Effector memory CD4-positive, alpha-beta T cell (primary cell): ENCODE measurements at places on chromosomes 16 and 17.

GRCh38 chr16:55542459-55543082 lies 23.9 kb upstream of the CAPNS2 start:
- DNase-seq: no peak

GRCh38 chr16:72936408-72936807 lies 111.5 kb downstream of the ZFHX3 start:
- no peak for DNase-seq

- DNase-seq: no peak
Measured at GRCh38 chr16:583815-584591, 5.9 kb upstream of the RAB40C start.

DNA sequence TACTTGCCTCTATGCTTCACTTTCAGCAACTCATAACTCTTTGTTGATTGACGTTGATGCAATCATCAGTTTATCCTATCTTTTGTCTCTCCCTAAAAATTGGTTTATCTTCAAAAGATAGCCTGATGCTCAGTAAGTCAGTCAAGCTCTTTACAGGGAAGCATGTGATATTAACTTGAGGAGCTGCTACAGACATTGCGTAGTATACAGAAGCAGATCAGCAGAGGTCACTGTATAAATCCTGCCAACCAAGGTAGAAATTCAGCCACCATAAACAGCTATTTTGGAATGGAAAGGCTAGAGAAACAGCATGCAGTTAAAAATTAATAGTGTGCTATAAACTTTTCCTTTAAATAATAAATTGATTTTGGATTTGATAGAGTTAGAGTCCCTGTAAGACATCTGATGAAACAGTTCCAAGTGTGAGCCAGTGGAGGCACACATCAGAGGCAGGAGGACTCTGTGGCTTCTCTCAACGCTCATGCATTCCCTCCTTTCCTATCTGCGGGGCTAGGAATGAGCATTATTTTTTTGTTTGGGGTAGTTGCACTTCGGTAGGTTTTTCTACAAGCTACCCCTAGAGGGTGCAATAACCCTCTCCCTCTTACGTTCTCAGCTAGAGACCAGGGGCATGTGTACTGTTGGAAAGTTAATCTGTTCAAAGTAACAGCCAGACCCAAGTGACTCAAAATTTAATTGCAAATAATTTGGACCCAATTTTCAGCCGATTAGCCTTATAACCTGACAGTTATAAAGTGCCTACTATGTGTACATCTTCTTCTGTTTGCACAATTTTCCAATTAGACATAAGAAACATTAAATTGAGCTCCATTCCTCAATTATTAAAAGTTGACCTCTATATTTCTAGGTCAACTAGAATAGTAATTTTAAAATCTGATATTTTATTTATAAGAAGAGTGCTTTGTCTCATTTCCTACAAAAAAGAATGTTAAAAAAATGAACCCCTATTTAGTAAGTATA lies 647.7 kb upstream of the SOX9 start:
- no peak for DNase-seq

DNA sequence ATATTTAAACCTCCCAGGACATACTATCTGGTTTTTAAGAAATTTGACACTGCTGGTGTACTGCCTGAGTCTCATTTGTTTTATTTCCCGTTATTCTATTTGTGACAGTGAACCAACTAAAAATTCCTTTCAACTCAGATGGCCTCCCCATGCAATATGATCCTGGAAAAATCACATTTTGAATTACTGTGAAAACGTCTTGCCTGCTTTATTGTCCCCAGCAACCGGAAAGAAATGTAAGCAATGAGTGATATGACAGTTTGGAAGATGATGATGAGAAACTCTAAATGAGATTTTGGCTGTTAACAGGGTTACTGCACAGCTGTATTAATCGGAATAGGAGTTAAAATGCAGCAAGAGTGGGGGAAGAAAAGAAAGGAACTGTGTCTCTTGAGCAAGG lies 590.7 kb upstream of the CDH5 start:
- no peak for DNase-seq

DNA sequence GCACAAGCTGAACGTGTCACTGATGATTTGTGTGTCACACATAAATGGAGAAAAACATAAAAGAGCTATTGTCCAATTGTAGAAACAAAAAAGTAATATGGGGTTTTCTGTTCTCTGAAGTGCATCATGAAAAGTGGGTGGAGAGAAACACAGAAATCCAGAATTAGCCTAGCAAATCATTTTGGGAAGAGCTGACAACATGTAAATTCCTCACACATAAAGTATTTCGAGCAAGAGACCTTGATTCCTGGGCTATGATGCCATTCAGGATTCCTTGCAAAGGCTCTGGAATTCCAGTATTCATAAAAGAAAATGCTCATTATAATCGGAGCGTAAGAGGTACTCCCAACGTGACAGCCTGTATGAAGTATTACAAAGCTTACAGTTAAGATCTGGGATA lies 1.1 kb downstream of the DCUN1D3 start:
- DNase-seq: no peak

- DNase-seq: no peak
Measured at GRCh38 chr17:36728030-36728991, 126.9 kb downstream of the MRM1 start.
